ENCODE measurements at places on chromosomes 13 and 19.

DNA sequence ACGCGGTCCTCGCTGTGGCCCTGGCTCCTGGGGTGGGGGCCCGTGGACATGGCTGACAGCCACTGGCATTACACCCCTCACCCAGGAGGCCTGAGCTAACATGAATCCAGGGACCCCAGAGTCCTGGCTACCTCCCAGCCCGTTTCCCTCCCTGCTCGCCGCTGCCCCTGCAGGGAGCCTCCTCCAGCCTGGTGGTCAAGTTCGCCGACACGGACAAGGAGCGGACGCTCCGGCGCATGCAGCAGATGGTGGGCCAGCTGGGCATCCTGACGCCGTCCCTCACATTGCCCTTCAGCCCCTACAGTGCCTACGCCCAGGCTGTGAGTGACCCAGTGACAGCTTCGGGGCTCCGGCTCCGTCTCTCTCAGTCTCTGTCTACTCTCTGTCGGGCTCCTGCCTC, 56.6 kb downstream of the CELF5 start:
- no peak for DNase-seq

DNA sequence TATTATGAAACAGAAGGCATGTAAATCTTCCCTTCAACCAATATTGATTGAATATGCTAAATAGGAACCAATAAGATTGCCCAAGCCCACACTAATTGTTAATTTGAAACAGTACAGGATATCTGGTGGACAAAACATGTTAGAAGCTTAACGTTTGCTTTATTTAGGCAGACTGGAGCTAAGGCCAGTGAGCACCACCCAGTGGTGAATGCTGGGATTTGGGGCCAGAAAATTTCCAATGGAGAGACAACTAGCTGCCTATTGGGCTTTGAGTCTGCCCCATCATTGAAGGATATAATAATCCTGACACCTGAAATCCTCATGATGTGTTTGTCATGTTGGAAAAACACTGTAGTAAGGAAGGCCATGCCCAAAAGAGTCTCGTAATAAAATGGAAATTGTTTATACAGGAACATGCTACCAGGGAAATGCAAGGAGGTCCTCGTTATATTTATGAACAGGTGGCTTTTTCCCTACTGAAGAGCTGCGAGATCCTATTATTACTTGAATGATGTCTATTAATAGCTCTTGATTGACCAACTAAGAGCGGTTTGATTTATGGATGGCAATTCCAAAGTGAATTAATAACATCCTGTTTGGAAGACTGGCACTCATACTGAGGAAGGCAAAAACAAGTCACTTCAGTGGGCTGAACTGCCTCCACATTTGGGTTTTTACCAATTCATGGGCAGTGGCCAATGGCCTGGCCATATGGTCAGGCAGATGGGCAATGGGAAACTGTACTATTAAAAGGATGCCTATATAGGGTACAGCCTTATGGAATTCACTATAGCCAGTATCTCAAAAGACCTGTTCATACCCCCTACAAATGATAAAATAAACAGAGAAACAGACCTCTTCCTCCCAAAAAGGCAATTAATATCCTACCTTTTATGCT, 8.7 kb downstream of the SIGLECL1 start:
- DNase-seq: no peak

DNA sequence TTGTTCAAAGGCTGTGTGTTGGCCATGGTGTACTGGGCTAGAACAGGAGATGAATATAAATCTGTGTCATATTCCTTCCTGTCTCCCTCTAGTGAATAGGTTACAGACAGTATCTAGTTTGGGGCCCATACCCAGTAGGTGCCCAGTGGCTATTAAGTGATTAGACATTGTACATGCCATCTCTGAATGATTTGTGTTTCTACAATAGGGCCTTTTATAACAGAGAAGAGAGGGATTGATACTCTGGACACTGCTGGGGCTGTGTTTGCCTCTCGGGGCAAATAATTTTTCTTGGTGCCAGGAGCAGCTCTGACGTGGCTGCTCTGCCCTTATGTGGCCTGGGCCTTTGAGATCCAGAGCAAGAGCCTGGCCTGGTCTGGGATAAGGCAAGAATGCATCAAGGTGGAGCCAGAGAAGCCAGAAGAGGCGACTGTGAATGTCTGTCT, 403.1 kb downstream of the SPRY2 start:
- DNase-seq: no peak

- DNase-seq: no peak
These were observed 4.8 kb downstream of the GJB6 start for GRCh38 chr13:20227288-20227687.

DNA sequence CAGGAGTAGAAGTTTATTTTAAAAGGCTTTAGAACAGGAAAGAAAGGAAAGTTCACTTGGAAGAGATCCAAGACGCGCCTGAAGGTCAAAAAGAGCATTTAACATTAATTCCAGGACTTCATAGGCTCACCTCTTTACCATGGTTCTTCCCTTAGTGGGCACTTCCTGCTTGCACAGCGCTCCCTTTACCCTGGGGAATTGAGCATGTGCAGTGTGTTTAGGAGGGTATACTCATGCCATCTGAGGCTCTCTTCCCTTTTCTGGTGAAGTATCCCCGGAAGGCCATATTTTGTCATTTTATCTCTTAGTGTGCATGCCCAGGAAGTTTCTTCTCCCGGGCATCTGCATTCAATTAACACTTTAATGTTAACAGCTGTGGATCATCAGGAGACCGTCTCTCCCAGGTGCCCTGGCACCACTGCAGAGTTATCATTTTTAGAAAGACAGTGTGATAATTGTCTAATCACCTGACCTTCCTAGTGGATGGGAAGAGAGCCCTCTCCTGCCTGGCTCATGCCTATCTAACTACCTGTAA, 66.1 kb upstream of the ABCC4 start:
- no peak for DNase-seq

GRCh38 chr13:50359041-50359367, 343.8 kb downstream of the KCNRG start:
- no peak for DNase-seq

DNA sequence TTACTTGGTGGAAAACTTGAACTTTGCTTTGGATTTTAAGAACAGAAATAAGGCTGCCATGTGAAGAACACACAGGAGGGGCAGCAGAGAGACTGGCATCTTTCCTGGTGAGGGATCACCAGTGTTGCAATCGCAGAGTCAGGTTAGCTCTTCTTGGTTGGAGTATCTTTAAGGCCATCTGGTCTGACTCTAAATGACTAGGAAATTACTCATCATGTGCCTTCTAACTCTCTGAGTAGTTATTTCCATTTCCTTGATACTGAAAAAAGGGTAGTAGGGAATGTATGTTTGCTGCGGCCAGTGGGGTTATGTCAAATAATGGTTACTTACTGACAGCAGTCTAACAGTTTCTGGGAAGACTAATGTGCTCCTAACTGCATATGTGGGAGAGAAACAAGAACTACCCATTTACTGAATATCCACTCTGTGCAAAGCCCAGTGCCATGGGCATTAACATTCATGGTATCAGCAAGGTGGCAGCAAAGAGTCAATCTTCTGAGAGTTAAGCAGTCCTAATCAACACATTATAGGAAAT, 122.1 kb downstream of the COG6 start:
- peak; percentile 42 for DNase-seq

DNA sequence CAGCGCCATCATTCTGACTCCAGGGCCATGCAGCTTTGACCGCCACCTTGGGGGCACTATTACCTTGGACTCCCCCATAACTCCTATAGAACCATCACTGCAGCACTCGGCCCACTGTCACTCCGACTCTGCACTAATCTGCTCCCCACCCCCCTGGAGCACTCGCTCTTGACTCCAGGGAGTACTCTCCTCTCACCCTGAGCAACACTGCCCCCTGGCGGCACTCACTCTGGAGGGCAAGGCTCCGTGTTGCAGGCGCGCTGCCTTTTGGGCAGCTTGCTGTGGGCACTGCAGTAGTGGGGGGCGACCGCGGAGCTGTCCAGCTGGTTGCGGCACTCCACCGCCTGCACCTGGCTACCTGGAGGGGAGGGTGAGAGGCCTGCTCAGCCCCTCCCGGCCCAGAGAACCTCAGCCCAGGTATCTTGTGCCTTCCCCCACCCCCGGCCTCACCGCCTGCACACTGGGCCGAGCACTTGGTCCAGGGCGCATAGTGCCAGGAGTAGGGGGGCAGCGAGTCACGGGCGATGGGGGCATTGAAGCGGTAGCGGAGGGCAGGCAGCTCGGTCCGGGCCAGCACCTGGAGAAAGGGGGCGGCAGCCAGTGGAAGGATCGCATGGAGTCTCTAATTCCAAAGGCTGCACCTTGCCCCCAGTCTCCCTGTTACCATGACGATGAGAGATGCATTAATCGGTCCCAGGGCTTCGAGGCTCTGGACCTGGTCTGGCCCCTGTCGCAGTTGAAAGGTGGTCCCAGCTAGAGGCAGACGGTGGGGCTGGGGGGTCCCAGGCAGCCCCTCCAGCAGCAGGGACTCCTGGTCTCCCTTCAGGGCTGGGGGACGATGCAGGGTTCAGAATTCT, 8.9 kb upstream of the MYO1F start:
- DNase-seq: no peak

- no peak for DNase-seq
These were observed 9.6 kb upstream of the TPM4 start for GRCh38 chr19:16066611-16067104.

DNA sequence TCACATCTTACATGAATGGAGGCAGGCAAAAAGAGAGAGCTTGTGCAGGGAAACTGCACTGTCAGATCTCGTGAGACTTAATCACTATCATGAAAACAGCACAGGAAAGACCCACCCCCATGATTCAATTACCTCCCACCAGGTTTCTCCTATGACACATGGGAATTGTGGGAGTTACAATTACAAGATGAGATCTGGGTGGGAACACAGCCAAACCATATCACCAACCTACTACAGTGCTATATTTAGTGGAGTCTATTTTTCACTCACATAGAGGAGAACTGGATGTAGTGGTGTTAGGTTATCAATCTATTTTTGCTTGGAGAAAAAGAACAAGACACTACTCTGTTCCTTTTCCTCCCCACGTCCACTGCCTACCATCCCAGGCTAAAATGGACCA, 276.6 kb downstream of the KCTD12 start:
- DNase-seq: no peak

DNA sequence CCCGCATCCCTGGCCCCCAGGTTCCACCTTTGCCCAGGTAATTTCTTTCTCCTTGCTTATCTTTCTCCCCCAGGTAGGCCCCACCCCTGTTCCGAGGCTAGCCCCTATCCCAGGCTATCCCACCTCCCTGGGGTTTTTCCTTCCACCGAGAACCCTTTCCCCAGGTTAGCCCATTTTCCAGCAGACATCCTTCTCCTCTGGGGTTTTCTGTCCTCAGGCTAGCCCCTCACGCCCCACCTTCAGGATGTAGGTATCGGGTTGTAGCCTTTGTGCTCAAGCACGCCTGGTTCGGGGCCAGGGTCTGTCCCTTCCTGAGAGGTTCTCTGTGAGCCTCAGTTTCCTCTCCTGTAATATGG, 837 bp downstream of the FSD1 start:
- DNase-seq: no peak

DNA sequence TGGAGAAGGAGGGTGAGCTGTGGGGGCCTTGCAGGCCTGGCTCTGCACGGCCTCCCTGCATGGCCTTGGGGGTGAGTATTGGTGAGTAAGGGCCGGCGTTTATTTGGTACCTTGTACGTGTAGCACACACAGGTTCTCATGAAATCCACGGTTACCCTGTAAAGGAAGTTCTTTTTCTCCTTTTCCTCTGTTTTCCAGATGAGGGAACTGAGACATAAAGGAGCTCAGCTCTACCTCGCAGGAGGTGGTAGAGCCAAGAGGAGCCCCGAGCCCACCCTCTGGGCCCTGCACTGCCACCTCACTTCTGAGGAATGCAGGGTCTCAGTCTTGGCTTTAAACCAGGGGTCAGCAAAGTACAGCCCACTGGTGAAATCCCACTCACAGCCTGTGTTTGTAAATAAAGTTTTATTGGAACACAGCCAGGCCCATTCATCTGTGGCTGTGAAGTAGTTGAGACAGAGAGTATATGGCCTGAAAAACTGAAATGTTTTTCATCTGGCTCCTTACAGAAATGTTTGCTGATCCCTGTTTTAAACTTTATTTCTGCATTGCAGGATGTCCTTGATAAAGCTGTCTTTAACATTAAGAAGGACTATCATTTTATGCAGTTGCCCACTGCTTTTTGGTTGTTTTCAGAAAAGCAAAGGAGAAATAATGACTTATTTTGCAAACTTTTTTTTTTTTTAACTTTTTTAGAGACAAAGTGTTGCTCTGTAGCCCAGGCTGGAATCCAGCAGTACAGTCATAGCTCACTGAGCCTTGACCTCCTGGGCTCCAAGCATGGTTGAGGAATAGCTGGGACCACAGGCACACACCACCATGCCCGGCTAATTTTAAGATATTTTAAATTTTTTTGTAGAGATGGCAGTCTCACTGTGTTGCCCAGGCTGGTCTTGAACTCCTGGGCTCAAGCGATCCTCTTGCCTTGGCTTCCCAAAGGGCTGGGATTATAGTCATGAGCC, 6.4 kb downstream of the EPN1 start:
- peak; percentile 31 for DNase-seq

DNA sequence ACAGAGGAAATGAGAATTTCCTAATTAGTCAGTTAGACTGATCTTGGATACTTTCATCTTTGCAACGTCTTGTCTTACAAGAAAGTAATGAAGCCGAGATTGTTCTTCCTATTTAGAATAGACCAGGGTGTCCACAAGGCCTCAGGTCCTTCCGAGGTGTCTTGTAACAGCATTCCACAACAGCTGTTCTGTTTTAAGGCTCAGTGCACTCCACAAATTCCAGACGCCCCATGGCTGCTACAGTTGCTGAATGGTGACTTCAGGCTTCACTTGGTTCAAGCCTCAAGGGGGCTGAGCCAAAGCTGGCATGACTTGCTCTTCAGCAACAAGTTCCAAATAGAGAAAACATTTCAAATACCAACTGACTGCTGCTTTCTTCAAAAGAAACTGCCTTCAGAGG, 143.4 kb downstream of the SHISA2 start:
- DNase-seq: peak; percentile 57

- no peak for DNase-seq
These were observed 197.8 kb downstream of the TEX29 start for GRCh38 chr13:111518161-111518792.

DNA sequence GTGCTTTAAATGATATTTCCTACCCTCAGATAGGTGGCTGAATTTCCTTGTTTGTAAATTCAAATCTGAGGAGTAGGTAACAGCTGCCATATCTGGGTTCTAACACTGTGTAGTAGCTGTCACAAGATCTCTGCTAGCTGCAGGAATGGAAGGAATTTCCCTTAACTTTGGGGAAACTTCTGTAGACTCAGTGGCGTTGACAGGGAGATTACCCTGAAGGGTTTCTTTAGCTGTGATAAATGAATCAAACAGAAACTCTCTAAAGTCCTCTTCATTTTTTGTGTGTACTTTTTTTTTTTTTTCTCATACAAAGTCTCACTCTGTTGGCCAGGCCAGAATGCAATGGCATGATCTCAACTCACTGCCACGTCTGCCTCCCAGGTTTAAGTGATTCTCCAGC, 5.3 kb upstream of the EPSTI1 start:
- DNase-seq: no peak

- no peak for DNase-seq
These were observed 827 bp downstream of the CKM start for GRCh38 chr19:45321848-45322247.

All from kidney epithelial cell (primary cell).